ENCODE measurements at places on chromosomes 1 and 21.

DNA sequence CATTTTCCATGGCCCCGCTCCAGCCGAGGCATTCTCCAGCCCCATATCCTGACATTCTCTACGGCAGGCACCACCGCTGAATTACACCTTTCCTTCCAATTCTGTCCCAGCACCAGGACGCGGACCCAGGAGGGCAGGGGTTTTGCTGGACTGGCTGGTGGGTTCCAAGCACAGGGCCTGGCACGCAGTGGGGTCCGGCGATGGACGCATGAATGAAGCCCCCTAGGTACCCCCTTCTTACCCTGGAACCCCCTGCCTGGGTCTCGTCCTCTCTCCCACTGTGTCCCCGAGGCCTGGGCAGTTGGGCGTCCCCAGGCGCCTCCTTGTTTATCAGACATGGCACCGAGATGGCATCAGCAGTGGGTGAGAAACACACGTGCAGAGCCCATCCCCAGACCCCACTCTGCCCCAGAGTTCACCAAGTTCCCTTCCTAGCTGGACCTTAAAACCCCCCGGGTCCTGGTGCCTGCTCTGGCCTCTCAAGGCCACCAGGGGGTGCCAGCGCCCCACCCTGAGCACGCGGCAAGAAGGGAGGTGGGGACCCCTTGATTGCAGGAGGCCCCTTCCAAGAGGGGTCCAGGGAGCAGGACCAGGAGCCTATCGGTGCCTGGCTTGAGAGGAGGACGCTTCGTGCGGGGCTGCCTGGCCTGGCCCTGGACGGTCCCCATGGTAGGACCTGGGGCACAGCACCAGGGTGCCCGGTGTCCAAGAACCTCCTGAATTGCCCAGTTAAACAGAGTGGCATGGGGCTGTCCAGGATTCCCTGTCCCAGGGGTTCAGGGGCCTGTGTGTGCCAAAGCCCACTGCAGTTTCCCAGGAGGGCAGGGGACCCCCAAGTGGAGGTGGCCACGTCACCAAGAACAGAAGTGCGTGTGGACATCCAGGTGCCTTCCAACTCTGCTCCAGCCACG, 46.1 kb downstream of the MEGF6 start:
- no peak for DNase-seq

DNA sequence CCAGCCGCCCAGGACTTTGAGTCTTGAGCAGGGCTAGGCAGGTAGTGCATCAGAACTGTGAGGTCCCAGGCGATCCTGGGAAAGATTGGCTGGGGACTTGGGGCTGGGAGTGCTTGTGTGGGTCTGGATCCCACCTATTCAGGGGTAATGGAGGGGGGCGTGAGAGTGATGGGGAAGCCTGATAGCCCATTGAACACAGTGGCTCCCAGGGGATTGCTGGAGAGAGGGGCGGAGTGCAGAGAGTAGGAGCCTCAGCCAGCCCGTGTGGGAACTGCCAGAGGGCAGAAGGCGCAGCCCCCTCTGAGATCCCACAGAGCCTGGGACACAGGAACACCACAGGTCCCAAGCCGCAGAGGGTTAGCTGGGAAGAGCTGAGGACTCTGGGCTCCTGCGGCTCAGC, 19.3 kb upstream of the PDZK1IP1 start:
- no peak for DNase-seq

DNA sequence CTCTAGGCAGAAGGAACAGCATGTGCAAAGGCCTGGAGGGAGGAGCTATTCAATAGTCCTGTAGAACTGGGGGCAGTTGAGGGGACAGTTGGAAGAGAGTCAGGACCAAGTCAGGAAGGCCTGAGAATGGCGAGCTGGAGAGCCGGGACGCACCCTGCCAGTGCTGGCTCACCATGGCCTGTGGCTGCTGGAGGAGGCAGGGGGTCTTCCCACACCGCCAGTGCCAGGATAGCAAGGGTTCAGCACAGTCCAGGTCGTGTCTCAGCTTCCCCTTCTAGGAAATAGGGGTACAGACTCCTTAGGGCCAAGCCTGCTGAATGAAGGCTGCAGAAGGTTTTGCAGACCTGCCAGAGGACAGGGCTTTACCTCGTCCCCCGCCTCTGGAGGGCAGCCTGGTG, 7.3 kb downstream of the PODN start:
- no peak for DNase-seq

GRCh38 chr1:148162363-148162762, 10.3 kb upstream of the NBPF11 start:
- DNase-seq: no peak

DNA sequence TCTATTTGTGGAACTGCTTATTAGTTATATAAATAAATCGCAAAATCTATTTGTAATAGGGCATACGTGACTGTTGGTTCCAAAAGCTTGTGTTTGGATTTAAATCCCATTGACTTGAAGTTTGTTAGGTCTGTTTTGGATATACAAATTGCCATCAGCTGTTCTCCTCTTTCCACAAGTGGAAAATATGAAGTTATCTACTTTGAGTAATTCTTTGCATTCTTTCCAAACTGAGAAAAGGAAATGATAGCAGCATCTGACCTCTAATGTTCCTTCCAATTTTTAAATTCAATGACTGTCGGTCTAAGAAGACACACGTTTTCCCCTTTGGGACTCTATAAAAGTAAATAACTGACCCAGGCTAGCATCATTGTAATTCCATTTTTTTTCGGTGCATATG, 165.7 kb upstream of the SGIP1 start:
- no peak for DNase-seq

DNA sequence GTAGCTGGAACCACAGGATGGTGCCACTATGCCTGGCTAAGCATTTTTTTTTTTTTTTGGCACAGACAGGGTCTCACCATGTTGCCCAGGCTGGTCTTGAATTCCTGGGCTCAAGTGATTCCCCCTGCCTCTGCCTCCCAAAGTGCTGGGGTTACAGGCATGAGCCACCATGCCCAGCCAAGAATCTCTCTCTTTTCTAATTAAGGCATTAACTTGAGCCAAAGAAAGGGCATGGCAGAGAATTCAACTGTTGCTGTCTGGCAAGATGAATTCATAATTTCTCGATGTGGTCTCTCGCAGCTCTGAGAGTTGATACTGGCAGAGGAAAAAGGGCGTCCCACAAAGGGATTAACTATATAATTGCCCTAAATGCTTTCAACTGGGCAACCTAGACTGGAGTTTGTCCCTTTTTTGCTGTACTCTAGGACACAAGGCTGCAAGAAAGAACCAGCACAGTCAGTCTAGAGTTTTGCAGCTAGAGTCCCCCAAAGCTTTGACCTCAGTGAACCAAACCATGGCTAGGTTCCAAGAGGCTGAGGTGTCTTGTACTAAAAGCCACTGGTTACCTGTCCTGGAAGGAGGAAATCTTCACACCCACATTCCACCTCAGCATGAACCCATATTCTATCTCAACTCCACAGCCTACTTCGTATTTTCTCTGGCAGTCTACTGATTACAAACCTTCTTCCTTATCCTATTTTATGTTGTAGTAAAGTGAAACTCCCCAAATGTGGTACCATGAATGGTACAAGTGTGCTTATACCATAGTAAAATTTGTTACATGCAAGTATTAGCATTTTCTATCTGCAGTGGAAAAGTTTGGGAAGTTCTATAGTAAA, 51.2 kb downstream of the OPTC start:
- DNase-seq: no peak

DNA sequence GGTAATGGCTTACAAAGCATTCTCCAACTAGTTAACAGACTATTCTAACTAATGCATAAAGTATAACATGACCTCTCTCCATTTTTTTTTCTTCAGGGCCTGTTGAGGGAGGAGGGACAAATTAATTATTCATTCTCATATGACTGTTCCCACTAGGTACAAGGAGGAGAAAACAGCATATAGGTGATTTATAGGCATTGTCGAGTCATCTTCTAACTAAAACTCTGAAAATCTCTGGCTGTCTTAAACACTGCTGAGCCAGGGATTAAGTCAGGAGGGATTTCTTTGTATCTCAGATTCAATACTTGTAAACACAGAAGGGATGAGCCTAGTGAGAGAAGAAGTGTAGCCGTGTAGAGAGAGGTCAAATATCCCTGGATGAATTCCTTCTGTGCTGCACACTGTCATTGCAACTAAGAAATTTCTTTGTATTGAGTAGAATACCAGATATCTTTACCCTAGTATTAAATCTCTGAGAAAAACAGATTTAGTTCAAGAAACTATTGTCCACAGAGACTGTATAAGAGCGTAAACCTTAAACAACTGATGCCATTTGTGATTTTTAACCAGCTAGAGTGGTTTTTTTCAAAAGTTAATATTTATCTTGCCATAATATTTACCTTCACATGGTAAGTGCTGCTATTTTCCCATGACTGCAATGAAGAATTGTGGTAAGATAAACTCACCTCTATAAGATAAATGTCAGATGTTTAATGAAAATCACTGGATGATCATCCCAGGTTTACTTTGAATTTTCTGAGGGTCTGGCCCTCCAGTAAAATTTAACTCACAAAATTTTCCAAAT, 465.3 kb downstream of the RWDD3 start:
- no peak for DNase-seq

DNA sequence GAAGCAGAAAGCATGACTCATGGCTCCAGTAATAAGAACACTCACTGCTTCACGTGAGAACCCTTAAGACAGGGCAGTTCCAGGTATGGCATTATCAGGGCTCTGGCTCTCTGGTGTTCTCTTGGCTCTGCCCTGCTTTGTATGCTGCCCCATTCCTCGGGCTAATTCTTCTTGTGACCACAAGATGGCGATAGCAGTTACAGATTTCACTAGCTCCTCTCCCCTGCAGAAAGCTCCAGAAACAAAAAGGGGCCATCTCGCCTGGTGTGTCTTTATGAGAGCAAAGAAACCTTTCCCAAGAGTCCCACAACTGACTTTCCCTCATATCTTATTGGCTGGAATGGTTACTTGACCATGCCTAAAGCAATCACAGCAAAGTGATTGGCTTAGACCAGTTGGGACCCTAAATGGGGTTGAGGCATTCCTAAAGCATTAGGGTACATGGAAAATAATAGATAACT, 60.1 kb downstream of the F3 start:
- peak; percentile 57 for DNase-seq

- no peak for DNase-seq
Observed at GRCh38 chr1:145795257-145795881, 28.5 kb downstream of the RNF115 start.

- DNase-seq: no peak
Observed at GRCh38 chr1:211722277-211723175, 47.1 kb upstream of the NEK2 start.

GRCh38 chr1:1914101-1914970, 724 bp upstream of the CALML6 start:
- DNase-seq: no peak

DNA sequence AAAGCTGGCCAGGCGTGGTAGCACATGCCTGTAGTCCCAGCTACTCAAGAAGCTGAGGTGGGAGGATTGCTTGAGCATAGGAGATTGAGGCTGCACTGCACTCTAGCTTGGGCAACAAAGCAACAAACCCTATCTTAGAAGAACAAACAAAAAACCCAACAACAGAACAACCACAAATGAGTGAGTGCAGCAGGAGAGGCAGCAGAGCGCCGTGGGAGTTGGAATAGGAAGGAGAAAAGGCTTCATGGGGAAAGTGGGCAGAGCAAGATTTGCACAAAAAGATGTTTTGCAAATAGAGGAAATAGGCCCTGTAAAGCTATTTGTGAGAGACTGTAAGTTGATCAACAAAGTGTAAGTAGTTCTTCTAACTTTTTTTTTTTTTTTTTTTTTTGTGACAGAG, 19.6 kb downstream of the SMAP2 start:
- DNase-seq: no peak

- no peak for DNase-seq
Observed at GRCh38 chr1:69929308-69930057, 275.9 kb downstream of the LRRC40 start.

GRCh38 chr1:203271962-203272632, 33.2 kb upstream of the BTG2 start:
- DNase-seq: no peak

DNA sequence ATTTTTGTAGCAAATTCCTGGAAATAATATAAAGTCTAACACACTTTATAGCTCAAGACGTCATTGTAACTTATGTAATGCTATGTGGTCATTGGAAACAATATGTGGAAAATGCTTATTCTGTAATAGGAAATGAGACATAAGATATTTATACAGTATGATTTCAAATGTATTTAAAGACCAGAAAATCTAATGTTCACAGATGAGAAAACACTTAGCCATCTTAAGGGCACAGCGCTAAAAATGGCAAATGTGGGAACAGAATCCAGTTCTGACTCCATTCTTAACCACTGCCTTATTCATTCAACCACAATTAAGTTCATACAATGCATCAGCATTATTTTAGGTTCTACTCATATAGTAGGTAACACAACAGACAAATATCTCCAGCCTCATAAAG, 12.5 kb downstream of the CSDE1 start:
- no peak for DNase-seq

- no peak for DNase-seq
Observed at GRCh38 chr1:187617776-187618175, 789.0 kb downstream of the PLA2G4A start.
